Daoy (cell line): ENCODE measurements at places on chromosomes 2 and 18. TPM values are rescaled to one million over a fixed set of nuclear protein-coding genes. Genes with fewer than 3 reads are reported as not detected.

Gene IL36G
- total RNA-seq, result 0.80 TPM in 1 of 2 replicates, not detected in the other

Gene RFX8
- total RNA-seq, result 0.69 and 4.6 TPM in 2 replicates

Gene MARCHF4
- 4.1 and 4.8 TPM in 2 replicates for total RNA-seq

Gene LCT
- total RNA-seq, result 0.40 TPM in 1 of 2 replicates, not detected in the other

Gene OSBPL1A
- 13.5 and 23.5 TPM in 2 replicates for total RNA-seq

Gene MC4R
- total RNA-seq, result not detected in 2 replicates

Gene GPR75
- 1.0 and 2.8 TPM in 2 replicates for total RNA-seq

Gene OTOF
- not detected in 2 replicates for total RNA-seq

- DNase-seq, result peak; percentile 62
Measured at GRCh38 chr2:118059919-118060478, 28.3 kb upstream of the INSIG2 start.

DNA sequence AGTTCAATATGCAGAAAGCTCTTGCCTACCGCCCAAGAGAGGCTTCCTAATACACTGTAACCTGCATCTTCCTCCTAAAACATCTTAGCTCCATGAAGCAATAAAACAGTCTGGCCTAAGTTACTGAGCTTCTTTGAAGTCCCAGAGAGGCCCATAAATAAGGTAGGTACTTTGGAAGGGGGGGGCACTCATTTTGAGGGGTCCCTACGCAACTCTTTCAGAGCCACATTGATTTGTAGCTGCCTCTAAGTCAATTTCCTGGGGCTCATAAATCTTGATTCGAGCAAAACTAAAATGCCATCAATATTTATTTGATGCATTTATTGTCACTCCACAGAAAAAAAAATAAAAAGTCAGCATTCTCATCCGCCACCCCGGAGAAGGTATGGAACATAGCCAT is 60.4 kb upstream of the SIX2 start:
- DNase-seq, result no peak

- peak; percentile 50 for DNase-seq
Measured at GRCh38 chr2:112075490-112076260, 20.6 kb downstream of the TMEM87B start.

DNA sequence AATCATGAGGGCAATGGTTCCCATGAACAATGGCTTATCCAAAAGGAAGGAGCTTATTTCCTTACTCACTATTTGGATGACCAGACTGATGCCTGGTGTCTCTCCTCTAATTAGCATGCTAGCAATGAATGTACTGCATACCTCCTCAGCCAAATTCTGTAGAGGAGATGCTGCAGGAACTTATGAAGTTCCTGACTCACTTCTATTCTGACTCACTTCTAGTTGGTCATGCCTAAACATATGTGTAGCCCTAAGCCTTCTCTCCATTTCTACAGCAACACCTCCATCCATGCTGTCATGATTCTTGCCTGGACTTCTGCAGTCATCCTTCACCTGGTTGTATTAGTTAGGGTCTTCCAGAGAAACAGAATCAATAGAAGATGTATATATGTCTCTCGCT is 59.9 kb upstream of the MRPS9 start:
- DNase-seq, result no peak

GRCh38 chr2:27152102-27152795 is 3.4 kb downstream of the TCF23 start:
- no peak for DNase-seq

- DNase-seq, result no peak
Measured at GRCh38 chr18:50729986-50730385, 89.8 kb downstream of the MRO start.

DNA sequence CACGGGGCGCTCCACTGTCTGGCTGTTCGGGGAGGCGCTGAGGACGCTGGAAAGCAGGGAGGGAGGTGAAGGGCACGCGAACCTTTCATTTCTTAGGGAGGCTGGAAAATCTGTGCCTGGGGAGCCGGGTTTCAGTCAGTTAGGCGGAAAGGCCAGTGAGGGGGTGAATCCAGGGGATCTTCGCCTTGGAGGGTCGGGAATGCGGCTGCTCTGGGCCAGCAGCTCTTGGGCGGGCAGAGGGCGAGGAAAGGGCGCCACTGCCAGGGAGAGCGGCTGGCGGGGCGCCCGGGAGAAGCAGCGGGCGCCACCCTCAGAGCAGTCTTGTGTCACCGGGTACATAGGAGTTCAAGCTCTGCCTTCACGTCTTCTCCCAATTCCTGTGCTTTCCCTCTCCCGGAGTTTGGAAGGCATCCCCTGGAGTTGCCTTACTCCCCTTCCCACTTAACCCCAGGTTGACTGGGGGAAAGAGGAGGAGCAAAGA is 1.4 kb downstream of the CCDC85A start:
- DNase-seq, result peak; percentile 54

DNA sequence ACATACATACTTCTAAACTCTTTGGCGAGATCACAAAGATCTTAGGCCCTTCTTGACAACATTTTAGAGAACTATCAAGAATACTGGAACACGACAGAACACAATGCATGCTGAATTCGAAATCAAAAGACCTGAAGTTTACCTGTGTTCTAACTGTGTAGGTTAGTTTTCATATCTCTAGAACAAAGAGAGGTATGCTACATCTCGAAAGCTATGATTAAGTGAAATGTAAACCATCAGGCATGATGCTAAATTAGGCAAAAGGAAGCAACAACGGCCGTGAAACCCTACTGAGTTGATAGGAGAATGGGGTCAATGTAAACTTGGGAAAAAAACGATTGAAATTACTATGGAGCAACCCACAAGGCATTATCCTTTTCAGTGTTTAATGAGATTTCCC is 43.7 kb downstream of the IKZF2 start:
- no peak for DNase-seq

DNA sequence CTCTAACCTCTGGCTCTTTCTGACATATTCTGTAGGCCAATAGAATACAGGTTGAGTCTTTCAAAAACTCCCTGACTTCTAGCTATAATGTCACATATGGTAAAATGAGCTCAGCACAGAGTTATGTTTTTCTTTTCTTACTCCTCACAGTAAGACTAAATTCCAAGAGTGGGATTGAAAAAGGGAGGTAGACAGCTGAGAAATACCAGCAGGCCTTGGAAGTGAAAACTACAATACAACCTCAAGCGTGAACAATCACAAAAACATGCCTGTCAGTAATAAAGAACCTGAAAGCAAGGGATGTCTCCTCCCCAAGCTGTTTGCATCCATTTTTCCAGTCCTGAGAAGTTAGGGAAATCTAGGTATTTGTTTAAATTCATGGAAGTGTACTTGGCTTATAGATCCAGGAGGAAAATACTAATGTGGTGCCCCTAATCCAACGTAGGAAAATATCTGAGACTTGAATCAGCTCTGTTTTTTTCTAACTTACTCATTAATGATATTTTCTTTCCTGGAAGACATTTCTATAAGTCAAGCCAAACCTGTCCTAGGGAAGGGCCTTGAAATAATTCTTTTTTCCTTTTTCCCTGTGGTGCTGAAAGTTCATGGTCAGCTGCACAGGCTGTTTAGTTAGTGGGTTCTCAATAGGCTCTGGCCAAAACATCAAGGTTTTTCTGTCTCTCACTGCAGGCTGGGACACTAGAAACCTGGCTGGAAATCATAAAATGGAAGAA is 167.9 kb upstream of the SPATS2L start:
- no peak for DNase-seq

- DNase-seq, result no peak
Measured at GRCh38 chr2:18550433-18550832, 10.0 kb downstream of the RDH14 start.

- DNase-seq, result peak; percentile 85
Measured at GRCh38 chr2:24456599-24457556, 34.2 kb upstream of the NCOA1 start.
